ENCODE measurements at places on chromosomes 11 and 22.

- no peak for DNase-seq
These were observed 5.5 kb downstream of the OPCML start for GRCh38 chr11:133526790-133527189.

DNA sequence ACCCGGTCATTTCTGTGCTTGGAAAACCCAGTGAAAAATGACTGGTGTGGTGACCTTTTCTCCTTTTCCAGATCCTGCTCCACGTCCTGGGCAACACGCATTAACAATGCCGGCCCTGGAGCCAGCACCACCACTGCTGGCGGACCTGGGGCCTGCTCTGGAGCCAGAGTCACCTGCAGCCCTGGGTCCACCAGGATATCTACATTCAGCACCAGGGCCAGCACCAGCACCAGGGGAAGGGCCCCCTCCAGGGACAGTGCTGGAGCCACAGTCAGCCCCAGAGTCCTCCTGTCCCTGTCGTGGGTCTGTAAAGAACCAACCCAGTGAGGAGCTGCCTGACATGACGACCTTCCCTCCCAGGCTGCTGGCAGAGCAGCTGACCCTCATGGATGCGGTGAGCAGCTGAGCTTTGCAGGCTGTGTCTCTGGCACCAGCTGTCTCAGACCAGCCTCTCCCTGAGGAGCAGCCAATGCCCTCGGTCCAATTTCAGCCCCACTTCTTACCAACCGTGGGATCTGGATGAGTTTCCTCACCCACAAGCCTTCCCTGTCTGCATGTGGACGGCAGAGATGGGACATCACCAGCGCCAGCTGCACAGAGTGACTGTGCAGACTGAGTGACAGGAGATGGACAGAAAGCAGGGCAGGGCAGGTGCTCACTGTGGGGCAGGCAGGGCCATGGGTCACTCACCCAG lies 1.9 kb downstream of the RGL4 start:
- no peak for DNase-seq

DNA sequence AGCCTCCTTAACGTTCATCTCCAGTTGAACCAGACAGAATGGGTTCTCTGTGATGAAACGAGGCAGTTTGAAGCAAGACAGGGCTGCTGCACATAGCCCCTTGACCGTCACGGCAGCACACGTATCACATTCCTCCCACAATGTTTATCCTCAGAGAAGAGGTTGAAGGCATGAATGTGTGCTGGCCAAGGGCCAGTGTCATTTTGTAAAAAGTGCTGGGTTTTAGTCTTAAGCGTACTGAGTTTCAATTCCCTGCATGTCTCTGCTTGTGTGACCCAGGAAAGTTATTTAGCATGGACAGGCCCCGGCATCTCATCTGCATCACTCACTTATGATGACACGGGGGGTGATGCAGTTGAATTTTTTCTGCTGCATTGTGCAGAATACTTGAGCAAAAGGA lies 31.6 kb downstream of the TTC12 start:
- no peak for DNase-seq

DNA sequence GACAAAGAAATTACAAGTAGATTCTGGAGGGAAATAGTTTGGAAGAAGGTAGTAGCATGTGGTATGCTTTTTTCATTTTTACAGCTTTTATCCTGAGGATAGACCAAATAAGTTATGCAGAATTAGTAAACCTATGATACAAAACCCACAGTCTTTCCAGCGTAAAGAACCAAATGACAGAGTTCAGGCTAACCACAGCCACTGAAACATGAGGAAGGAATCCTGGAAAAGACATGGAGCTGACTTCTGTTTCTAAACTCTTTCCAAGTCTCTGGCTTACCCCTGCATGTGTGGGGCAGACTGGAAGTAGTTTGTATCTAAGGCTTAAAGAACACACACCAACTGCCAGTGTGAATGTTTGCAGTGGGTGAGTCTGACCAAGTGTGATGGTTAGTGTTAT lies 258.4 kb upstream of the TENM4 start:
- DNase-seq = no peak

DNA sequence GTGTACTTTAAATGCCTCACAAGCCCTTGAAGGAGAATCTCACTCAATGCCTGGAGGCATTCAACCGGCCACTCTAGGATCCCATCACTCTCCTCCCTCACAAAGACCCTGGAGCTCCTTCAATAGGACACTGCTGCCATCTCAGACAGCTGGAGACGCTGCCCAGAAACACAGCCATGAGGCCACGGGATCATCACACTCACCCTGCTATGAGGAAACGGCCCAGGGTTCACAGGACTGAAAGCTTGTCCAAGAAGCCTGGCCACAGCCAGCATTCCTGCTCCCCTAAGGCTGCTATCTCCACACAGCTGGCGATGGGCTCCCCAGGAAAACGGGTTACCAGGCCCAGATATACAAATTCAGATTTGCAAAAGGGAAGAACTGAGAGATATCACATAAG lies 13.2 kb downstream of the CARS1 start:
- DNase-seq = no peak

DNA sequence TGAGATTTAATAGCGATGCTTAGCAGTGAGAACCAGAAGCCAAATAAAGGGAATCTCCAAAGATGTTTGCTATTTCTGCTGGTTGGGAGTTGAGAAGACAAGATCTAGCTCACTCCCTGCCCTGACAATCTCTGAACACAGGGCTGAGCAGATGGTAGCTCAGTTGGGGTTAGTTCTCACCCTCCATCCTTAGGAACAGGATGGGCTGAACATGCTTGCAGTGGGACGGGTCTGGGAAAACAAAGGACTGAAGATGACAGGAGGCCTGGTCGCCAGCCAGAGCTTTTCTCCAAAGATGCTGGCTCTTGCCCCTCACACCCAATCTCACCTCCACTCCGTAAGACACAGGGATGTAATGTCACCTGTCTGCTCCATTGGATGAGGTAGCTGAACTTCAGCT lies 72.7 kb downstream of the SC5D start:
- no peak for DNase-seq

- DNase-seq = no peak
These were observed 6.1 kb upstream of the TEAD1 start for GRCh38 chr11:12668166-12668565.

GRCh38 chr11:56889986-56890385 lies 98.7 kb upstream of the OR5AK2 start:
- no peak for DNase-seq

GRCh38 chr11:91872243-91872642 lies 352.4 kb upstream of the FAT3 start:
- DNase-seq = no peak

GRCh38 chr22:22840780-22841179 lies 46.8 kb upstream of the IGLL5 start:
- DNase-seq = no peak

GRCh38 chr11:55791606-55792005 lies 3.8 kb upstream of the OR5D14 start:
- DNase-seq = no peak

GRCh38 chr11:77515483-77515882 lies 41.6 kb upstream of the PAK1 start:
- no peak for DNase-seq

GRCh38 chr11:83816572-83817187 lies 530.5 kb upstream of the CCDC90B start:
- no peak for DNase-seq

GRCh38 chr11:77400775-77401449 lies 73.0 kb downstream of the PAK1 start:
- DNase-seq = no peak

DNA sequence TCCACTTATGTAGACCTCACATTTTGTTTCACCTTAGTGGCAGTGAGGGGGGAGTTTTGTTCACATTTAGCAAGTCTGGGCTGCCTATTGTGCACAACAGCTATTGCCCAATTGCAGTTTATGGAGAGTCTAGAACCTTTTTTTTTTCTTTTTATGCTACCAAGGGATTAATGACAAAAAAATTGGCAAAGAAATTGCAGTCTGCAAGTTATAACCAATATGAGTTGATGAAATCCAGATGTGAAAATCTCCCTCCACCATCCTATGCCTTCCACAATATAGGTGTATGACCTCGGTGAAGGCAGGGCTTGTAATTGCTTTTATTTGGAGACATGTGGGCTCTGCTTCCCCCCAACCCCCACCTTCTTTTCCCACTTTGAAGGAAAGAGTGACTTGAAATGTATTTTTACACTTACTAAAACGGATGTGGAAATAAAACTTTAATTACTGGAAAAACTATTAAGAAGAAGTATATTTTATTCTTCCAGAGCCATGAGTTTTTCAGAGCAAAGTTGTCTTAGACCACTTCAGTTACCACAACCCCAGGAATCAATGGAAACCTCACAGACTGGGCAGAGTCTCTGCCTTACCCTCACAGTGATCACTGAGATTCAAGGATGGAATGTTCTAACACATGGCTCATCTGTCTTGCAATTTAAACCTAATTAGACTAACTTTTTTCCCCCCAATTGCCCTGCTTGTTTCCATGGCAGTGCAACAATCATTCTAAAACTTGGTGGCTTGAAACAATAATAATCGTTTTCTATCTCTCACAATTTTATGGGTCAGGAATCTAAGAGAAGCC lies 120.8 kb upstream of the SLC5A12 start:
- no peak for DNase-seq

DNA sequence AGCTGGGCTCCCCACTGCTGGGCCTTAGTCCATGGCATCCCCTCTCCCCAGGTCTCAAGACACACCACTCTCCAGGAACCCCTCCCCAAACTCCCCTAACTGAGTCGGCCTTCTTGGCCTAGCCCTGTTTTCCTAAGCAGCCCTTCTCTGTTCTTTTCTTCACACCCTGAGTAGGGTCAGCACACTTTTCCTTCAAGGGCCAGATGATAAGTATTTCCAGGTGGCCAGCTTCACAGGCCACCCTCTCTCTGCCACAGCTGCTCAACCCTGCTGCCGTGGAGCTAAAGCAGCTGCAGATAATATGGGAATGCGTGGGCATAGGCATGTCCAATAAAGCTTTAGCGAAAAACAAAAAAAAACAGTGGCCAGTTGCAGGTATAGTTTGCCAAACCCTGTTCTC lies 24.1 kb downstream of the DGCR2 start:
- no peak for DNase-seq

DNA sequence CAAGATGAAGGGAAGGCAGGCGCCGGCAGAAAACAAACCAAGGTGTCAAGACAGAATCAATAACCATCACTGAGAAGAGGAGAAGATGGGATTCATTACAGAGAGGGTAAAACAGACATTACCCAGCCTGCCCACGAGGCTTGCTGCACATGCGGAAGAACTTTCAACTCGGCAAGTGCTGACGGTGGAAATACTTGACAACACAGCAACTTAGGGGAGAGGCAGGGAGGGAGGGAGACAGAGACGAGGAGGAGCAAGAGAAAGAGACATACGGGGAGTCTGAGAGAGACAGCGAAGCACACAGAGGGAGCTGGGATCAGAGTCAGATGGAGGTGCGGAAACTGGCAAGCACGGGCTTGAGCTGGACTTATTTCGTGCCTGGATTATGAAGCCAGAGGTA lies 129.3 kb upstream of the NECTIN1 start:
- DNase-seq = no peak

- DNase-seq = no peak
These were observed 7.6 kb downstream of the SLC39A13 start for GRCh38 chr11:47415949-47416472.

GRCh38 chr11:19625438-19625837 lies 87.2 kb upstream of the NAV2 start:
- DNase-seq = no peak

GRCh38 chr22:25697181-25697664 lies 44.8 kb upstream of the MYO18B start:
- DNase-seq = no peak

DNA sequence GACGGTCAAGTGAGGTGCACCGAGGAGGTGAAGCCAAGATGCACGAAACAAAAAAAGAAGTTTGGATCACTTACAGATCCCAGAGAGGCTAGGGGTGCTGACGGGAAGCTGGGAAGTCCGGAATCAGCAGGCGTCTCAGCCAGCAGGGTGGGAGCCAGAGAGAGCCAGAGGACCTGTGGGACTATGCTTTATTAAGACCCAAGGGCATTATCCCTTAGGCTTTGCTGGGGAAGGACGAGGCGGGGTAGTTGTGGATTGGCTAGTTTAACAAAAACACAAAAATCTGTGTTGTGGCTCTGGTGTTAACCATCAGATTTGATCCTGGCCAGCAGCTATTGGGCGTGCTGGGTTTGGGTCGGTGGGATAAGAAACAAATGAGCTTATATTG lies 427.1 kb downstream of the DYNC2H1 start:
- no peak for DNase-seq

GRCh38 chr11:26702406-26702805 lies 19.5 kb downstream of the SLC5A12 start:
- DNase-seq = no peak

GRCh38 chr22:38846412-38846811 lies 2.6 kb upstream of the NPTXR start:
- no peak for DNase-seq

DNA sequence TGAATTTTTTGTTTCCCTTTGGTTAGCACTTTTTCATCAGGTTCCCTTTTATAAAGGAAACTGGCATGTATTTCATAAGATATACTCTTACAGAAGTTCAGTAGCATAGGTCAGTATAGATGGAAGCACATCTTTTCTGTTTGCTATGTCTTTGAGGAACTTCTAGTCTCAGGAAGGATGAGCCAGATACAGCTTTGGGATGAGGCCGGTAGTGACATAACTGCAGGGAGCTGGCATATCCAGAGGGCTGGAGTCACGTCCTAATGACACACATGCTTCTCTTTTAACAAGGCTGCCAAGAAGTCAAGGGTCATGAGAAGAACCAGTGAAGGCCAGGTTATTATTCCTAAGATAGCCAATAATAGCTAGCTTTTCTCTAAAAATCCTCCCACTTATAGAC lies 33.3 kb upstream of the ADSL start:
- DNase-seq = no peak

GRCh38 chr11:121456816-121457431 lies 4.2 kb upstream of the SORL1-AS1 start:
- DNase-seq = no peak

DNA sequence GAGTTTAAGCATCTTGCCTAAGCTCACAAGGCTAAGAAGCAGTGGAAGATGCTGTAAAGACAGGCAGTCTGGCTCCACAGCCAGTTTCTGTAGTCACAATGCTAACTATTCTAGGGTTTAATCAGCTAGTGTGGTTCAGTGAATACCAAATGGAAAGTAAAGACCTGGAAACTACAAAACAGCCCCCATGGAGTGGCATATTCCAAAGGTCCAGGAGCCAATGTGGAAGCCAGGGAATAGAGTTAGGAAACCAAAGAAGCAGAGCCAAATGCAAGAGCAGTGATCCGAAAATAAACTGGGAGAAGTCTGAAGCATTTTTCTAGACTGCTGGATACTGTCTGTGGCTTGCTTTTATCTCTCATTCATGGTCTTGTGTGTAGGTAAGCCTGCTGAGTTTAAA lies 731.2 kb upstream of the ANO5 start:
- DNase-seq = no peak

DNA sequence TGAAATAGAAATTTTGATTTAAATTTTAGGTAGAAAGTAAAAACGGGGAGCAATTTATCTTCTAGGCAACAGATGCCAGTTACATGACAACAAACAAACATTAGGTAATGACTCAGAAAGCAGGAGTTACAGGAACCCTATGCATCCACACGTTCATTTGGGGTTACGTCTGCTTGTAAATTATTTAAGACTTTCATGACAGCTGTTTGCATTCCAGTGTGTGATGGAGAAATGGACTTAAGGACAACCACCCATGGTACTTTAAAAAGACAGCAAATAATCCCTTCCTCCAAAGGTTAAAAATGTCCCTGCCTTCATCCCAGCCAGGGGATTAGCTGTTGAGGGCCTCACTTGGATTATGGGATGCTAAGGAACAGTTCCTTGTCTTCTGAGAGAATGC lies 11.8 kb downstream of the E2F8 start:
- no peak for DNase-seq

Measured in stimulated activated CD8-positive, alpha-beta memory T cell treated with anti-CD3 and anti-CD28 coated beads, Interleukin-12 subunit alpha, Interleukin-12 subunit beta, amount 100 ng/mL, for 1 hour (primary cell).